Activated CD8-positive, alpha-beta memory T cell treated with anti-CD3 and anti-CD28 coated beads, Interleukin-2, amount 50 U/mL, for 4 hours (primary cell): ENCODE measurements at places on chromosomes 11 and 22.

DNA sequence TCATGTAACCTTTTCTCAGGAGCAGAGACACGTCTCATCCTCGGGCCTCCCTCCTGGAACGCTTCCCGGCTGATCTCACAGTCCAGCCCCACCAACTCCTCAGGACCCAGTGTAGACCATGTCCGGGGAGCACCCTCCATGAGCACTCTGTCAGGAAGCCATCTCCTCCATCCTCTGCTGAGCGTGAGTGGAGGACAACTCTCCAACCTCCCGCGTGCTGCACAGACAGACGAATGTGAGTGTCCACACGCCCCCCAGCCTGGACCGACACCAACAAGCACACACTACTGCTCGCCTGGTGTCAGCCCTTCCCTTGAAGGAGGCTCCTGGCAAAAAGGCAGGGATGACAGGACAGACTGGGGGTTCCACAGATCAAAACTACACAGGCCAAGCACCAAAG is 86.6 kb downstream of the SHANK2 start:
- DNase-seq: no peak

DNA sequence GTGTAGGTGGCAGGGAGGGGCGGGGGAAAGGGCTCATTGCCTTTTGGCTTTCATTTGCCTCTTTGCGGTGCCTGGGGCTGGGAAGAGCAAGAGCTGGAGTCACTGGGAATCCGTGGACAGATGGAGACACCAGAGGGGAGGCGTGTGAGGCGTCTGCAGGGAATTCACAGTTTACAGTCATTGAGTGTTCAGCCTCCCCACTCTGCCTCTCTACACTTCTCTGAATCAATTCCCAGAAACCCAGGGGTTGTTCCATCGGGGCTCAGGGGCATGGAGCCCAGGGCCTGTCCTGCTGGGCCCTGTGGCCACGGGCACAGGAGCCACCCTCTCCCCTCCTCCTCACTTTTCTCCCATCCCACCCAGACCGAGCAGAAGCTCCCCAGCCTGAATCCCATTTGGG is 160.5 kb upstream of the NAV2 start:
- no peak for DNase-seq

DNA sequence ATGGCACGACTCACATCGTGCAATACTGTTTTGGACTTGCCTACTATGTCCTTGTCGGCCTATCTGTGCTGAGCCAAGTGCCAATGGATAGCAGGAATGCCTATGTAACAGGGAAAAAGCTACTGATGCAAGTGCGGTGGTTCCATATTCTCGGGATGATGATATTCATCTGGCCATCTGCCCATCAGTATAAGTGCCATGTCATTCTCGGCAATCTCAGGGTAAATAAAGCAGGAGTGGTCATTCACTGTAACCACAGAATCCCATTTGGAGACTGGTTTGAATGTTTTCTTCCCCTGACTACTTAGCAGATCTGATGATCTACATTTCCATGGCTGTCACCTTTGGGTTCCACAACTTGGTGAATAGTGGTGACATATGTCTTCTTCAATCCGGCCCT is 20.1 kb downstream of the OOSP3 start:
- no peak for DNase-seq

DNA sequence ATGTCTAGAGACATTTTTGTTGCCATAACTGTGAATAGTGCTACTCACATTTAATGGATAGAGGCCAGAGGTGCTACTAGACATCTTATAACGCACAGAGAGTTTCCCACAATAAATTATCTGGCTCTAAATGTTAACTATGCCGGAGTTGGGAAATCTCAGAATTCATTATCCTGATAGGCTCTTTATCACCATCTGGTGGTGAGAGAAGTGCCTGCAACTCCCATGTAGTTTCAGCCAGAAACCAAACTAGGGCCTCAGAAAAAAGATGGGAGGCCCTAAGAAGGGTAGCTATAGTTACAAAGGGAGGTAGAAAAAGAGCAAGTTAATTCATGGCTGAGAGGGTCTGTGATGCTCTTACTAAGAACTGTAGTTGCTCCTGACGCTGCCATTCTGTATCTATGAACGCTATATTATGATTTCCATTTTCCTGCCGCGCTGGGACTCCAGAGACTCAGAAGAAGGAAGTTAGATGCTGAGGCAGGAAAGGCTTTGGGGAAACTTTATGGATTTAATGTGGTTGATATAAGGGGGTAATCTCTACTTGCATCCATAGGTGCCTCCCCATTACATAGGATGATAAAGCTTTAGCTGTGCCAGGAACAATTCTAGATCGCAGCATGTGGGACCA is 22.9 kb upstream of the MRPL17 start:
- peak; percentile 51 for DNase-seq

- no peak for DNase-seq
Measured at GRCh38 chr11:8779107-8779506, 96.5 kb downstream of the RPL27A start.

DNA sequence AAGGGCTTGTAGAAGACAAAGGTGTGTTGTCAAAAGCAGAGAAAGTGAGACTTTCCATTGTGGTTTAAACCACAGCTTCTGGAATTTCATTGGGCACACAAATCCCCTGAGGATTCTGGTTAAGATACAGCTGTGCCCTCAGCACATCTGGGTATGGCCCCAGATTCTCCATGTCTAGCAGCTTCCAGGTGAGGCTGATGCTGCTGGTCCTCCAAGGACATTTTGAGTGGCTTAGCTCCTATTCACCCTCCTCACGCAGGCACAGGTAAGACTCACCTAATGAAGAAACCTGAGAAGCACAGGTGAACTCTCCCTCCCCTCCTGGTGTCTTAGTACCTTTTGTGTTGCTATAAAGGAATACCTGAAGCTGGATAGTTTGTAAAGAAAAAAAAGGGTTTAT is 88.9 kb upstream of the IGLL5 start:
- no peak for DNase-seq

DNA sequence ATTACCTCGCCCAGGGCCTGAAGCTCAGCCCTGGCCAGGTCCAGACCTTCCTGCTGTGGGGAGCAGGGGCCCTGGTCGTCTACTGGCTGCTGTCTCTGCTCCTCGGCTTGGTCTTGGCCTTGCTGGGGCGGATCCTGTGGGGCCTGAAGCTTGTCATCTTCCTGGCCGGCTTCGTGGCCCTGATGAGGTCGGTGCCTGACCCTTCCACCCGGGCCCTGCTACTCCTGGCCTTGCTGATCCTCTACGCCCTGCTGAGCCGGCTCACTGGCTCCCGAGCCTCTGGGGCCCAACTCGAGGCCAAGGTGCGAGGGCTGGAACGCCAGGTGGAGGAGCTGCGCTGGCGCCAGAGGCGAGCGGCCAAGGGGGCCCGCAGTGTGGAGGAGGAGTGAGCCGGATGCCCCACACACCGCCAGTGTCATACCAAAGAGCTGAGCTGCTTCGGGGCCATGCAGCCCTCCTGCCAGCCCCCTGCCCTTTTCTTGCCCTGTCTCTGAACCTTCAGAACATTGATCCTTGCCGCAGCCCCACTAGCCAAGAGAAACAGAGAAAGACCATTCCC is 2.4 kb upstream of the TMEM132A start:
- no peak for DNase-seq

DNA sequence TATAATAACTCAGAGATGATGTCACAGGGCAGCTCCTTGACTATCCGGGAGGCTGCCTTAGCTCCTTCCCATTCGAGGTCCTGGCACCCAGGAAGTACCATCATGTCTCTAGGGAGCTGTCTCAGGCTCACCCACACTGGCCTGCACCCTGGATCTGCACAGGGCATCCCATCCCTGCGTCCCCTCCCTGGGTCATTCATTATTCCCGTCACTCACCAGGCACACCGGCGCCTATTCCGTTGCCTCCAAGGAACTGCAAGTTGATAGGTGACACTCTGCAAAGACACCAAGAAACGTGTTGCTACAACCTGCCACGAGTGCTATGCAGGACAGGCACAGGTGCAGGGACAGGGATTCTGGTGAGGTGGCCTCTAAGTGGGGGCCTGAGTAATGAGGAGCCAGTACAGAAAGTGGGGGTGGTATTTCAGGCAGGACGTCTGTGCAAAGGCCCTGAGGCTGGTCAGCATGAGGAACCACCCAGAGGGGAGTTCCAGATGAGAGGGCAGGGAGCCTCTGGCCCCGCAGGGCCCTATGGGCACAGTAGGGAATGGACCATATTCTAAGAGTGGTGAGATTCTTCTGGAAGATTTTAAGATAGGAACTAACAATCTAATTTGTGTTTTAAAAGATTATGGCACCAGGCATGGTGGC is 71.6 kb upstream of the SHANK2 start:
- no peak for DNase-seq

DNA sequence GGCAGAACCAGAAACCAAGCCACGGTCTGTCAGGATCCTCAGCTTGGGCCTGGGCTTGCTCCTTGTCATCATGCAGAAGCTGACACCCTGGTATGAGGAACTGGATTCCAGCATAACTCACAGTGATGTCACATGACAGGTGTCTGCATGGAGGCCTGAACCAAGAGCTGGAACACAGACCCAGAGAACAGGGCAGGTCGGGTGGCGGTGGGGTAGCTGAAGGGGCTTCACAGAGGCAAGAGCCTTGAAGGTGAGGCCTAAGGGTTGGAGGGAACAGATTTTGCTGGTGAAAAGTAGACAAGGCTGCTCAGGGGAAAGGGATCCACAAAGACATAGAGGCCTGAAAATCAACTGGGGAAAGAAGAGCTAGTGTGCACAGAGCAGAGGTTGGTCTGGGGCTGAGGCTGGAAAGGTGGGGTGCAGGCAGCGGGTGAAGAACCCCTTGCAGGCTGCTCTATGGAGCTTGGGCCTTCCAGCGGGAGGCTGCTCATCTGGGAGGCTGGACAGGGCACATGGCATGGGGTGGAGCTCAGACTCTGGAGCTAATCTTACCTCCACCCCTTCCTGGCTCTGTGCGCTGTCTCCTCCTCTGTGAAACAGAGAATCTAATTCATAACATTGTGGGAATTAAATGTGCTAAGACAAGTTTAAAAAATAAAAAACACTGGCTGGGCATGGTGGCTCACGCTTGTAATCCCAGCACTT is 18.4 kb upstream of the RPS3 start:
- no peak for DNase-seq

DNA sequence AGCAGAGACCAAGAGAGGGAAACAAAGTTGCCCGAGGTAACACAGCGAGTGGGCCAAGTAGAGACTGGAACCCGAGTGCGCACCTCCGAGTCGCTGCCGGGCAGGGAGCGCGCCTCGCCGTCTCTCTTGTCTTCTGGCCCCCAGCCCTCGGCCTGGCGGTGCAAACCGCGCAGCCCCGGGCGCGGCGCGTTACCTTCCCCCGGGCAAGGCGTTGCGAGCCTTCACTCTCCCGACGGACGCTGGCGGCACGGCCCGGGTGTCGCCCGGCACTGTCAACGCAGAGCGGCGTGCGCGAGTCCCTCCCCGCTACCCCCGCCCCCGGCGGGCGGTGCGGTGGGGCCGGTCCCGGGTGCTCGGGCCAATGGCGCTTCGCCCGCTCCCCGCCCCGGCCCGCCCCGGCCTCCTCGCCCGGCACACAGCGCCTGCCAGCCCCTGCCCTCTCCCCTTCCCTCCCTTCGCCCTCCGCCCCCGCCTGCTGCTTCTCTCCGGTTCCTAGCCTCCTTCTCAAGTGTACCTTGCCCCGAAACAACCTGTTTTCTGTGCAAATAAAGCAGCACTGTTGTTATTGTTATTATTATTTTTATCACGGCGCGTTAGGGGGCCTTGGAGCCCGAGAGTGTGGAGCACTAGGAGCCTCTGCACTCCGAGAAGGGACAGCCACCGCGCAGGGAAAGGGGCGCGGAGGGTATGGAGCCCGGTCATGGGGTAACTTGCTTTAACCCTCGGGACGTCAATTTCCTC is at the start of gene SYTL2:
TSS of gene SYTL2 (minus strand) at position 271 of the 741 bp plus-strand sequence. CDS start 53,416 bp downstream, outside the sequence.
- peak; percentile 80 for DNase-seq

GRCh38 chr11:61841636-61842527 is 13.8 kb downstream of the FADS2 start:
- DNase-seq: no peak

- no peak for DNase-seq
Measured at GRCh38 chr11:46514370-46514769, 79.5 kb downstream of the AMBRA1 start.

GRCh38 chr22:35209203-35209602 is 48.1 kb upstream of the HMGXB4 start:
- DNase-seq: no peak

DNA sequence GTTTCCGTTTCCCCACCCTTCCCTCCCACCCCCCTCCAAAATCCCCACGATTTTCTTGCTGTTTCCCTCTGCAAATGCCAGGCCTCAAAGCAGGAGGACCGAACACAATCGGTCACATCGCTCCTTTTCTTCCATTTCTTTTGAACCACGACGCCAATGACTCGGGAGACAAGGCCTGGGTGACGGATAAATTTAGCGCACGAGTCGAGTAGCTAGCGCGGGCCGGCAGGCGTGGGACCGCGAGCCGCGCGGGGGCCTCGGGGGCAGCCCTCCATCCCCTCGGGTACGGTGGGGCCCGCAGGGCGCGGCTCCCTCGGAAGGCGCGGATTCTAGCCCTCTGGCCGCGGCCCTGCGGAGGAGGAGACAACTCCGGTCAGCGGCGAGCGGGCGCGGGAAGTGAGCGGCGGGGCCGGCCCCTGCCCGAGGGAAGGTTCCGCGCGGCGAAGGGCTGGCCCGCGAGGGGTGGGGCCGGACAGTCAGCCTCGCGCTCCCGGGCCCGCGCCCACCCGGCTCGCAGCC is 414 bp downstream of the JOSD1 start:
- DNase-seq: no peak

DNA sequence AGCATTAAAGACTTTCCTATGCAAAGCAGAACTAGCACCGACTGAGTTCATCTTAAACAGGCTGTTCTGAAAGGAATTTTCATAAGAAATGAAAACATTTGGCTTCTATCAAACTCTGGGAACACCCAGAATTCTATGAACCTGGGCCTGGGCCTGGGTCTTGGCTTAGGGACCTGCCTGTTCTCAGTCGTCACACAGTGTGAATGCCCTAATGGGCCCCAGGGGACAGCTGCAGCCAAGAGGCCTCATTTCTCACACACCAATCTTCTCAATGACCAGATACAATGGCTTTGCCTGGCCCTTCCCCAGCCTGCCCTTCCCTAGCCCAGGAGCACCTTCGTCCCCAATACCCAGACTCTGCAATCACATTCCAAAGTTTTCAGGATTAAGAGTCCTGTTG is 234.9 kb upstream of the ARHGAP20 start:
- DNase-seq: no peak

DNA sequence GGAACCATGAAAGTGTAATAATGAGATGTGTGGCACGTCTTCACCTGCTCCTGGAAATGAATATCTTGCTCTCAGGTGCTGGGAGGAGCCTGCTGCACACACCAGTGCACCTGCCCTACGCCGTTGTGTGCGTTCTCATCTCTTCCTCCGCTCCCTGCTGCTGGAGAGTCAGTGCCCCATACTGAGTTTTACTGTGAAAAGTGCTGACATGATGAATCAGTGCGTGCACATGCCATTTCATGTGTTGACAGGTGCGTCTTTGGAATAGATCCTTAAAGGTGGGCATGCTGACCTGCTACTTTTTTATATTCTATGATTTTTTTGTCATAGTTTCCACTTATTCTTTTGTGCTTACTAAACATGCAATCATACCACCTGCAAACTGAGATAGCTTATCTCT is 1015.8 kb downstream of the BRD1 start:
- no peak for DNase-seq

GRCh38 chr11:69483170-69483569 is 1.7 kb downstream of the LINC01488 start:
- DNase-seq: no peak

- peak; percentile 41 for DNase-seq
Measured at GRCh38 chr11:10298342-10298741, 4.3 kb upstream of the SBF2 start.
